WERI-Rb-1 (cell line): ENCODE measurements at places on chromosomes 2 and 18.

- DNase-seq, result no peak
Observed at GRCh38 chr2:111221701-111222100, 101.0 kb downstream of the BCL2L11 start.

DNA sequence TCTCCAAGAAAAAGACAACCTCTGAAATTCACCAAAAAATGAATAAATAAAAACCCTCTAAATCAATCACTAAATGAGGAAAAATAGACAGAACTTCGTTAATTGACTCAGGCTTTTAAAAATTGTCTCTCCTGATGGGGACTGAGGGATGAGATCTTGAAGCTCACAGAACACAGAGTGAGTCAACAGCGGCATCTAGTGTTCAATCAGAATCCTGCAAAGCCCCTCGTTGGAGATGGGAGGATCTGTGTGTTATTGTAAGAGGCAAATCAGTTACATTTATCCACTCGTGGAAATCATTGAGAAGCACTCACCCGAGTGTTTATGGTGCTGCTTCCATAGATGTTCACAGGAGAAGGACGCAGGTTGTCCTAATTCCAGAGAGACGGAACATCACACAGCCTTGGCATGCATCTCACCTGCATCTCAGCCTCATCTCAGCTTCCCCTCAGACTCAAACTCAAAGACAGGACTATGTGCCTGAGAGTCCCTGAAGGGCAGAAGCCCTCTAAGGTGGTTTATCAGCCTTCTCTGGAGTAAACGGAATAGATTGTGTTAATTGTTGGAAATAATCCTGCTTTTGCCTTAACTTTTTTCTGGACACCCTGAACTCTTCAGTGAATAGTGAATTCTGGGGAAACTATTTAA, 82.0 kb downstream of the MREG start:
- peak; percentile 59 for DNase-seq

DNA sequence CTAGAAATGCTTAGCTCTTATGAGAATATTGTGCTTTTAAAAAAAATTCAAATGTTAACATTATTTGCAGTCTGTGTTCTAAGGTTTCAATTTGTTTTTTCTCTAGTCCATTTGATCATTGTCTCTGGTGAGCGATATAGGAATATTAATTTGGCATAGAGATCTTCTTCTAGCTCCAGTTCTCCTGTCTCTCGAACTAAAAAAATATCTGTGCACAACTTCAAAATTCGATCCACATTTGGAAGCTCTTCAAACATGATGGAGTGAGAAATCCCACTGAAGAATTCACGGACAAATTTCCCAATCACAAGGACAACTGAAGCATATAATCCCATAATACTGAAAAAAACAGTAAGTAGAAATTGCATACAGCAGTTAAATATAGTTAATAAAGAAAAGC, 145.6 kb downstream of the NAPG start:
- no peak for DNase-seq

DNA sequence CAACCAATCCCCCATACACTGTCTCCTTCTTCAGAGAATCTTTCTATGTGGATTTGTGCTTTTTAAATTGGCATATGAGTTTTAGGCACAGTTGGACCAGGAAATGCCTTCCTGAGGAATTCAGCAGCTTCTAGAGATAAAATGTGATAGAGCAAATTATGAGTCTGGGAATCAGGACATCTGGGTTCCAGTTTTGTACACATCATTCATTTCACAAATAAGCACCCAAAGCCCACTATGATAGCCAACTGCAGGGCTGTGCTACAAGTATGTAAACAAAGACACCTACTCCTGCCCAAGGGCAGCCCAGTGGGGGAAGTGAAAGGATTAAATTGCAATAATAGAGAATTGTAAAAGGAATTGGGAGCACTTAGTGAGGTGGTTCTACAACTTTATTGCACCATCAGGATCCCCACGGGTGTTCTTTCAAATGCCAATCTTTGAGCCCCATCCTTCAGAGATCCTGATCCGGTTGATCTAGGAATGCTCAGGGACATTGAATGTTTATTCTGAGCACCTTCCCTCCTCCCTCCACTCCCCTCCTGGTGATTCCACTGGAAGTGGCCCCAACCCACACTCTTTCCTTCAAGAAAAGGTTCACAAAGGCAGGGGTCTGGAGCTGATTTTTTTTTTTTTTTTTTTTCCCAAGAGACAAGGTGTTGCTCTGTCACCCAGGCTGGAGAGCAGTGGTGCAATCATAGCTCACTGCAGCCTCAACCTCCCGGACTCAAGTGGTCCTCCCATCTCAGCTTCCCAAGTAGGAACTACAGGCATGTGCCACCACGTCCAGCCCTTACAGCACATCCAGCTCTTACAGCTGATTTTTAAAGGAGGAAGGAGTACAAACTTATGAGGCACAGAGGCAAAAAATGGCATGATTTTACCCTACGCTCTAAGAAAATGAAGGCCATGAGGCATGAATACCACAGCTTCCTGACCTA, 11.1 kb upstream of the KCMF1 start:
- no peak for DNase-seq

- DNase-seq, result no peak
Observed at GRCh38 chr2:67453310-67453709, 56.2 kb downstream of the ETAA1 start.

- DNase-seq, result no peak
Observed at GRCh38 chr2:235949567-235950472, 218.4 kb downstream of the GBX2 start.

DNA sequence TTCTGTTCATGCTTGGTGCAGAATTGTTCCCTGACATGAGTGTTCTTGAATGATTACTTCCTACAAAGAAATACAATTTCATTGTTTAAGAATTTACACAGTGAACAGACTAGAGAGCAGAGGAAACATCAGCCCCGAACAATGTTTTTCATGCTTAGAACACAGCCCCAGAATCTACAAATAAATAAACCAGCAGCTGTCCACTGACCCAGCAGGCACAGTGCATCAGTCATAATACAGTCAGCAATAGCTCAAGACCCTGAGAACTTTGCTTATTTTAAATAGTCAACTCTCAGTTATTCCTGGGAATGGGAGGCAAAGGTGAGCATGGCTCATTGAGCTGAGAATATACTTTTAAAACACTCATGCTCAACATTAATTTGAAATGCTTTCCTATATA, 38.4 kb downstream of the XIRP2 start:
- no peak for DNase-seq

DNA sequence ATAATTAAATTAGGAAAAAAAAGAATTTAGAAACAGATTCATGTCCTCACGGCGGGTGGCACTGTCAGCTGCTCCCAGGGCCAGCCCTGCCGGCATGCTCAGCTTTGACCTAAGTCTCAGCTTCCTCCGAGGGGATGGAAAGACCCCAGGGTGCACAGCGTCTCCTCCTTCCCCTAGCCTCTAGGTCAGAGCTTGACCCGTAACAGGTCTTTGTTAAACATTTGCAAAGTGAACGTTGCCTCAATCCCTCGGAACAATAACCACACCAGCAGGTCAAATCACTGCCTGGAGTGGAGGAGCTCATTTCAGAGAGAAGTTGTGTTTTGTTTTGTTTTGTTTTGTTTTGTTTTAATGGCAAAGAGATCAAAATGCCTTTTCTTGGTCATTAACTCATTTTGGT, 171.3 kb downstream of the TMEM18 start:
- no peak for DNase-seq

GRCh38 chr2:200613692-200614091, 27.9 kb downstream of the AOX1 start:
- no peak for DNase-seq

DNA sequence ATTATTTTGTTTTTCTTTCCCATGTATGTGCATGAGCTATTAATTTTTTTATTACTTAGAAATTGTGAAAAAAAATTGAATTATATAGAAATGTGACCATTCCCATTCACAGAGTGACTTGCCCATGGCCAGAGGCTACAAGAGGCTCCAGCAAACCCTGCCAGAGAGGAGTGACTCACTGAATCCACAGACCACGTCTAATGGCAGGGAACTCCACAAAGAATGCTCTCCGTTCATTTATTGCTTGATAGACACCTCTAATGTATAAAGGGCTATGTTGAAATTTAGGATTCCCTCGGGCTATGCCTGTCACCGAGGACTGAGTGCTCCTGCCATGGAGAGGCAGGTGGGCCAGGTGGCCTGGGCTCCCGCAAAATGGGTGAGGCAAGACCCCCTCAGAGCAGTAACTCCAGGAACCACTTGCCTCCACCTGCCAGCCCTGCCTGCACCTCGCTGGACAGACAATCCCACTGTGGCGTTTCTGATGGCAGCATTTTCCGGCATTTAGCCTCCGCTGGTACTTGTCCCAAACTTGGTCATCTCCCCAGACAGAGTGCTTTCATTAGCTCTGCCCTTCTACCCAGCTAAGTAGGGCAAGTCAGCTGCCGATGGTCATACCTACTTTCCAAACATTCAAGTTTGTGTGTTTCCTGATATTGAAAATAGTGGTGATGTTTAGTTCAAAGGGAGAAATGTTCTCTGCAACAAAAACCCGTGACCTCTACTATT, 200.3 kb downstream of the PRKCE start:
- no peak for DNase-seq
